ENCODE measurements at places on chromosomes 2 and 18.

DNA sequence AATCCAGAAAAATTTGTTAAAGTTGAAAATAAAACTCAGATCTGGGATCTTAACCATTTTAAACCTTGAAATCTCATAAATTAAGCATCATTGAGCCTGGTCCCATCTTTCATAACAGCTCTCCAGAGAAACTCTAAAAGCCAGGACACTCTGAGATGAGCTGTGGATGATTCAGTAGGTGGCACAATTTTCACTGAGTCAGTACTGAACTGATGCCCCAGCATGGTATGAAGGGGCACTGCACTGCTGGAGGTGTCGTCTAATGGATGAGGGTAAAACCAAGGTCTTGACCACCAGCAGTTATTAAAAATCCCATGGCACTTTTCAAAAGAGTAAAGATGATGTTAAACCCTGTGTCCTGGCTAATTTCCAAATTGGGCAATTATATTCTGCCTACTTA lies 170.6 kb downstream of the FIGN start:
- DNase-seq, result no peak

- no peak for DNase-seq
These were observed 35.1 kb downstream of the MYO7B start for GRCh38 chr2:127570282-127571250.

GRCh38 chr18:78769502-78770105 lies 210.0 kb upstream of the SALL3 start:
- DNase-seq, result no peak

DNA sequence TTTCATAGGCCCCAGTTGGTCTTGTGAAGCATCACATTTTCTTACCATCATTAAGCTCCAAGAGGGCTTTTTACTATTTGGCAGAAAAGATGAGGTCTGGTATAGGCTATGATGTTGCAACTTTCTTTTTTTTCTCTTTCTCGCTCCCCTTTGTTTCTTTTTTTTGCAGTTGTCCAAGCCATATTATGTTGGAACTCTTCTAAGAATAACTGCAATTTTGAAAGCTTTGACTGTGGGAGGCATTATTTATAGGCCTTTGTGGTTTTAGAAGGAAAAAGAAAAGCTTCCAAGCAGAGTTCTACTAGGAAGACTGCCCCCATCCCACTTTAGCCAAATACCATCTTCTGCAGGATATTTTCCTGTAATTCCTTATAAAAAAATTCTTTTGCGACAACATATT lies 571.6 kb downstream of the ARHGAP15 start:
- no peak for DNase-seq

DNA sequence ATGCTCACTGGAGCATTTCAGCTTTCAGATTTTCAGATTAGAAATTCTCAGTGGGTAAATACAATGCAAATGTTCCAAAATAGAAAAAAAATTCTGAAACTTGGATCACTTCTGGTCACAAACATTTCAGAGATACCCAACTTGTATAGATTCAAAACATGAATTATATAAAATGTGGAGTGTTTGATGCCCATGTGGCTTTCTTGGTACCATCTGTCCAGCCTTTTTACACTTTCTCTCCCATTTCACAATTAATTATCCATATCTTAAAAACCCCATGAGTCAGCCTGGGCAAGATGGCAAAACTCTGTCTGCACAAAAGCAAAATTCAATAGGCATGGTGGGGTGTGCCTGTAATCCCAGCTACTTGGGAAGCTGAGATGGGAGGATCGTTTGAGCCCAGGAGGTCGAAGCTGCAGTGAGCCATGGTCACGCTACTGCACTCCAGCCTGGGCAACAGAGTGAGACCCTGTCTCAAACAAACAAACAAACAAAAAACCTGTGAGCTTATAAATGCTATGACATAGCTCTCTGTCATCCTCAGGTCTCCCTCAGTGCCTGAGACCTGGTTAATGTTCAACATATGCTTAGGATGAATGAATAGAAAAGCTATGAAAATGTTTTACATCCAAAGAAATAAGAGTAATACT lies 146.3 kb upstream of the TTC39C start:
- DNase-seq, result no peak

- DNase-seq, result no peak
These were observed 111.3 kb downstream of the RIF1 start for GRCh38 chr2:151520976-151521375.

DNA sequence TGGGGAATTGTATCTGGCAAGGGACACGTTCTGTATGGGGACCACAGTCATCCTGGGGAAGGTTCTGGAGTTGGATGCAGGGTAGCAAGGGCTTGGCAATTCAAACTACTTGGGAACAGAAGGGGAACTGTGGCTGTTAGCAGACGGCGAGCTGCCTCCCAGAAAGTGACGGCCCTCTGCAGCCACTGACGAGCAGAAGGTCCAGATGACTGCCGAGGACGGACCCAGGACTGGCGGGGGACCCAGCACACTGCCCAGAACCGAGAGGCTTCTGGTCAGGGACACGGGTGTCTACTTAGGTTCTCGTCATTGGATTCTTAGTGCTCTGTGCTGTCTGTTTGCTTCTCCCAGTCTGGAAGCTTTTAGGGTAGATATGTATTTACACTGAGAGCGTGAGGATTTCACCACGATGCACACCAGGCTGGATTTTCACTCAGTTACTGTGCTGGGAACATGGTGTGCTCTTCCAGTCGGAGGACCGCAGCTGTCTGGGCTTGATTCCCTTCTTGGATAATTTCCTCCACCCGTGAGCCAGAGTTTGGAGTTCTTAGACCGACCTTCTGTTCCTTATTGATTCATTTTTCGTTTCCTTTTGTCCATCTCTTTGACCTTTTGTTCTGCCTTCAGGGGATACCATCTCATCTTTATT lies 13.4 kb downstream of the GPR35 start:
- DNase-seq, result no peak
